ENCODE measurements at places on chromosomes 2 and 18.

DNA sequence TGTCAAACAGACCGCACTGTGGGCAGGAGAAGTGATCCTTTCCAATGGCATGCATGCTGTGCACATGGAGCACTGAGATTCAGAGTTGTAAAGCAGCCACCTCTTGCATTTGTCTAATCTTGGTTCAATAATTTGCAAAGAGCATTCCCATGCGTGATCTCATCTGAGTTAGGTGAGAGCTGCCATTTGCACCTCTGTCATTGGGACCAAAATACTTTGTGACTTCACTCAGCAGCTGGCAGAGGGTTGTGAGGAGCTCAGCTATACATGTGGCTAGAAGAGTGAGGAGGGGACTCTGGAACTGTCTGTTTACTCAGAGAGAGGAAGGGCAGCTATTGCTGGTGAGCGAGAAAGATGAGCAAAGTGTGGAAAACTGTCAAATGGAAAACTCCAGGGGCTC, 265.1 kb upstream of the TNP1 start:
- no peak for DNase-seq

DNA sequence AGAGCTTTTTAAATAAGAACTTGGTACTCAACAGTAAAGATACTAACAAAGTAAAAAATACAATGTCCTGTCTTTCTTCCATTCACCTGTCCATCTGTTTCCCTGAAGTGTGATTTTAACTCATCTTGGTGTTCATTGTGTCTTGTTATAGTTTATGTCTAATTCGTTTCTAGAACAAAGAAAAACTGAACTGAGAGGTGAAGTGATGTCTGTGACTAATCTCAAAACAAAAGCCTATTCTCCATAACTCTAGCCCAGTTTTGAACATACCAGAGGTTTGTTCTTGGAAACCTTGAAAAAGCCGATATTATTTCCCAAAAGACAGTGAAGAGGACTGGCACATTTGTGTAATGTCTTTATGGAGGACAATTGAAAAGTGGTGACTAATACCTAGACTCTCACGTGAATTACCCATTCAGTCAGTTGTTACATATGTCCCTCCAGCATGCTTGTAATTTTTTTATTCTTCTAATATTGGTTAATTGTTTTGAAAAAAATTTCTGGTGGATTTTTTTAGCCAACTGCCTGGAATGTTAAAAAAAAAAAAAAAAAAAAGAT, 725.8 kb downstream of the SATB2 start:
- DNase-seq: no peak

- no peak for DNase-seq
Observed at GRCh38 chr2:66189553-66189952, 245.4 kb upstream of the MEIS1 start.

- no peak for DNase-seq
Observed at GRCh38 chr18:57547260-57547659, 39.2 kb downstream of the FECH start.

DNA sequence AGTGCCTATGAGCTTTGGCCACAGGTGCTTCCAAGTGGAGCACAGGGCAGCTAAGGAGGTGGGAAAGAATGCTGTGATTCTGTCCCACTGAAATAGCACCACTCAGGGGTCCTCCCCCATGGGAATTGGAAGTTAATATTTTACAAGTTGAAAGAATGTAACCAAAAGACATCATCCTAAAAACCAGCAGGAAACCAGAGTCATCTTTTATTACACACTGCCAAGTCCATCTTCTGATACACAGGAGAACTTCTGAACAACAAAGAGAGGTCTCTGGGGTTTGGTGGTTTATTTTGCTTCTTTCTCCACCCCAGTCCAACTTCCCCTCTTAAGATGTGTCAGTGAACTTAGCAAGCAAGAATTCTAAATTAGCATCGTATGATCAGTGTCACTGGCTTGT, 47.7 kb downstream of the COLEC12 start:
- no peak for DNase-seq

GRCh38 chr18:49023271-49023937, 72.6 kb upstream of the SMAD7 start:
- no peak for DNase-seq

DNA sequence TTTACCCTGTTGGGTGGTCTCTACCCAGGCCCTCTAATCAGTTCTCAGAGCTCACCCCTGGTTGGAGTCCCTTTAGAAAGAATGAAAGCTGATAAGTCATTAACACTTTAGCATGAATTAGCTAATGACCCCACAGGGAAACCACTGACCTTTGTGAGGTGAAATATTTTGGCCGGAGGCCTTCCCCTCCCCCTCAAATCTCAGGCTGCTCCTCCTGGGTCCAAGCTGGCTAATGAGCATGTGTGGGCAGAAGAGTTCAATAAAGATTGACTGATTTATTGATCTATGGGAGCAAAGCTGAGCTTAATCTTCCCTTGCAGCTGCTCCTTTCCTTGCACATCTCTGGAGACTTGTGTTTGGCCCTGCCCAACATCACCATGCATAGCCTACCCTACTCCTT, 78.8 kb upstream of the CCDC85A start:
- DNase-seq: no peak

- no peak for DNase-seq
Observed at GRCh38 chr2:157867703-157868102, 8.4 kb downstream of the ACVR1 start.

DNA sequence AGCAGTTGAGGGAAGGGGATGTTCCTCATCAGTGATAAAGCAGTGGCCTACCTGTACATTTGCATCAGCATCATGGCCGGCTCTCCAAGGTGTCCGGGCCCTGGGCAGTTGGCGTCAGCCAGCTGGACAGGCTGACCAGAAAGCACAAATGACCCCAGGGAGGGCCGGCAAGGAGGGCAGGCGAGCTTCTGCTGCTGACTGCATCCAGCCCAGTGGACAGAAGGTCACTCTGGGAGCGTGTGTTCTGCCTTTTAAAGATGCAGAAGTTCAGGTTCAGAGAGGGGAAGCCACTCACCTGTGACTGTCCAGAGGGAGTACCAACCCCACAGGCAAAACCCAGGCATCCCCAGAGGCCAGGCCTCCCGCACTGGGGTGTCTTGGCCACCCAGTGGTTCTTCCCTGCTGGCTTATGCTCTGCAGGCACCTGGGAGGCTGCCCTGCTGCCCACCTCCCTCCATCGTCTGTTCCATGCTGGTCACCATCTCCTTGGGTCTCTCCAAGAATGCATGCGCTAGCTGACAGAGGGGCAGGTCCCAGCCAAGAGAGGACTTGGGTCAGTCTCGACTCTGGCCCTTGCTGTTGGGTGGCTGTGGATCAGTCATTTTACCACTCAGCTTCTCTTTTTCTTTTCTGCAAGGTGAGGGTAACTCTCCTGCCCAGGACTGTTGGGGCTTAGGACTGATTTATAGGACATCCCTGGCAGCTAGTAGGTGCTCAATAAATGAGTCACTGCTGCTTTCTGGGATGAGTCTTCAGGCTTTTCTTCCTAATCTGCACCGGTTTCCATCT, 89.9 kb downstream of the INHBB start:
- no peak for DNase-seq

DNA sequence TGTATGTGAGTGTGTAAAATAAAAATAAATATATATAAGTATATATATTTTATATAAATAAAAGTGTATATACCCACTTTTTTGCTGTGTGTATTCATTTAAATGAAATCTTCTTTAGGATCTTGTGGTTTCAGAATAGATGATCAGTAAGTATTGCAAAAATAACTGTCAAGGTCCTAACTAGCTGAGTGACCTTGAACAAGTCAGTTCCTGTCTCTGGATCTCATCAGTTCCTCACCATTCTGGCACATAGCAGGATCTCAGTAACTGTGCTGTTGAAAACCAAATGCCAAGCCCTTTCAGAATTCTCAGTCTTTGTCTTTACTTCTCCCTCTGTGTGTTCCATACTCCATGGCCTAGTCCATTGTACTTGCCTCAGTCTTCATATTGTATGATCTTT, 115.3 kb upstream of the CXCR4 start:
- no peak for DNase-seq

GRCh38 chr18:36078751-36079529, 11.6 kb upstream of the RPRD1A start:
- no peak for DNase-seq

- no peak for DNase-seq
Observed at GRCh38 chr2:129882476-129882875, 97.0 kb upstream of the RAB6C start.

- no peak for DNase-seq
Observed at GRCh38 chr2:118470297-118470696, 377.2 kb downstream of the EN1 start.

DNA sequence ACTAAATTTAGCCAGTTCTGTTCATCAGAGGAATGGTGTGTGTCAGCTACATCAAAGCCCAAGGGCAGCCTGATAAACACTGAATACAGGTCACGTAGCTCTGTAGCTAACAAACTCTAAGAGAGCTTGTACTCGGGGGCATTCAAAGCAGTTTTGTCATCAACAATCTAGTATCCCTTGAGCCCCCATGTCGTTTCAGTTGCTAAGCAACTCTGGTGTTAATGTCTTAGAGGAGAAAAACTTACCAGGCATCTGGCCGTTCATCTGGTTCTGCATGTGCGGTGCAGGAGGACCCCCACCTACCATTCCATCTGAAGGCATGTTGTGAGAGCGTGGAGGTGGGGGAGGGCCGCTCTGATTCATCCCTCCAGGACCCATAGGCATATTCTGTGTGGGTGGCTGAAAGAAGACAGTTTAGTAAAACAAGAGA, 33.1 kb downstream of the SS18 start:
- peak; percentile 2 for DNase-seq

DNA sequence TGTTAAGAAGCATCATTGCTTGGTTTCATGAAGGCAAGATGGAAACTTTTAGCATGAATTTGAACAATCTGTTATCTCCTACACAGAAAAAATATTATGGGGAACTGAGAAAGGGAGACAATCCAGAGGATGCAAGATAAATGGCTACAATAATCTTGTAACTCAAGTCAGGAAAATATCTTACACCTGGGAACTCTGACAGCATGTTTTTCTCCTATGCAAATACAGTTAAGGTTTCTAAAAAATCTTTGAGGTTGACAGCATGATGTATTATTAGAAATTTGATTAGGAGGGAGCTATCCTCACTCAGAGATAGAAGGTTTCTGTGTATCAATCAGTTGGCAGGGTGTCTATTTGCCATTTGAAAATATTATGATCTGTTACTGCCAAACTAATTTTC, 75.6 kb downstream of the GPD2 start:
- DNase-seq: no peak

DNA sequence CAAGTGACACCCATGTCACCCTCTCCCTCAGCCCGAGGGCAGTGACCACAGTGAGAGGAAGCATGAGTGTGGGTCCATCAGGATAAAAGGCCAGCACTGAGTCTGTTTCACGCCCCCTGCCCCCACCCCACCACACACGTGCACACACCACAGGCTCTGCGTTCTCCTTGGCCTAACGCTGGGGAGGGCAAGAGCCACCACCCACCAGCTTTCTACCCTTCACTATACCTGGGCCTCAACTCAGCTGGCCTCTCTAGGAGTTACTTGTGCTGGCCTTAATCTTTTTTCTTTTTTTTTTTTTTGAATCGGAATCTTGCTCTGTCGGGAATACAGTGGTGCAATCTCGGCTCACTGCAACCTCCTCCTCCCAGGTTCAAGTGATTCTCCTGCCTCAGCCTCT, 140.5 kb downstream of the ZFP36L2 start:
- DNase-seq: no peak

DNA sequence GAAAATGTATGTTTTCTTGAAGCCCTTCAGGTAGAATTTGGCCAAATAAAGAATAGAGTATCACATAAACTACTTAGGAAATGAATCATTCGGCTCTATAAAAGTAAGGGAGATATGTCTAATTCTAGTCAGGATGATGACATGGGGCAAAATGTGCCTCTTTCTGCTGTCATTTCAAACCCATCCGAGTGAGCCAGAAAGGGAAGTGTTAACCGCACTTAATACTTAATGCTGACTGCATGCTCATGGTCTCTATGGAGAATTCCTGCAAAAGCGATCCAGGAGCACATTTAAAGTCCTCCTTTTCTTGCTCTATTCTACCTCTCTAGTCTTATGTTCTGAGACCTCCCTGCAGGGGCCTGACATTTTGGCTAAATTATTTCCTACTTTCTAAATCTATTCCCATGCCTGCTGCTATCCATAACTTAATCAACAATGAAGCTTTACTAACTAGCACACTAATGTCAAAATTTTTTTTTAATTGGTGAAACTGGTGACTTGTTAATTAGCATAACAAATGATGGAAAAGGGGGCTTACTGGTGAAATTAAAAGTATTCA, 127.4 kb downstream of the CDC42EP3 start:
- DNase-seq: no peak

DNA sequence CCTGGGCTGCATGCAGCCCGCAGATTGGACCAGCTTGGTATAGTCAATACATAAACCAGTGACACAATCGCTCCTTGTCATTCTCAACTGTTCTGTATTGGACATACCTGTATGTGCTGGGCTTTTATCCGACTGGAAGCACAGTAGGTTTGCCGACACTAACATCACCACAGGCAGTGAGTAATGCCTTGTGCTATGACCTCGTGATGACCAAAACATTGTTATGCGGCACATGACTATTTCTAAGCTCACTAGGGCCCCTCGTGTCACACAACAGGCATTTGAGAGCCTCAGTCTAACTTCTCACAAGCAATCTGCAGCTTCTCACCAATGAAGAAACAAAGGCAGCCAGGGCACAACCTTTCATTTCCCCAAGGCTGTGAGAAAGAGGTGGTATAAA, 320.8 kb downstream of the AFF3 start:
- no peak for DNase-seq

- no peak for DNase-seq
Observed at GRCh38 chr2:148670773-148671172, 26.2 kb downstream of the EPC2 start.

GRCh38 chr2:196513796-196514526, 125.6 kb upstream of the CCDC150 start:
- DNase-seq: no peak

DNA sequence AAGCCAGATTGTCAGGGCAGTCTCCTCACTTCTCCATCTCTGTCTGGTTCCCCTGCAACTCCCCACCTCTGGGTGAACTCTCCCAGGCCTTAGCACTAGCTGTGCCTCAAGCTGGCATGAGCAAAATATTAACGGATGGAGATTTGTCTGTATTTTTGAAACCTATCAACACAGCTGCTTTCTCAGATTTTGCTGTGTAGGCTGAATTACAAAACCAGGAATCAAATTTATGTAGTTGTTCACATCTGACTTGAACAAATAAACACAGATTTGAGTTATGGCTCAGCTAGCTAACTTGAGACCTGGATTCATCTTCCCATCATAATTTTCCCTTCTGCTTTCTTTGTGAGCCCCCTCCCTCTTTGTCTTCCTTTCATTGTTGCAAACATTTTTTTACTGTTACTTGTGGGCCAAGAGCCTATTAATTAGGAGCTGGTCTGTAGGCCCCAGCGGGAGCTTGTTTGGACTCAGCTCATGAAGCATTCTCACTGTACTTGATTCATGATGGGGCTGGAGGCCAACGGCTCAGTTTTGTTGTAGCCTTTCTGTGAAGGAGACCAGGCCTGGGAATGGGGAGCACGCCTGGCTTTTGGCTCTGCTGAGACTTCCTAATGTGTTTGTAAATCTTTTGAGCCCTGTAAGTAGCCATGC, 164.1 kb upstream of the GATA6 start:
- DNase-seq: no peak

DNA sequence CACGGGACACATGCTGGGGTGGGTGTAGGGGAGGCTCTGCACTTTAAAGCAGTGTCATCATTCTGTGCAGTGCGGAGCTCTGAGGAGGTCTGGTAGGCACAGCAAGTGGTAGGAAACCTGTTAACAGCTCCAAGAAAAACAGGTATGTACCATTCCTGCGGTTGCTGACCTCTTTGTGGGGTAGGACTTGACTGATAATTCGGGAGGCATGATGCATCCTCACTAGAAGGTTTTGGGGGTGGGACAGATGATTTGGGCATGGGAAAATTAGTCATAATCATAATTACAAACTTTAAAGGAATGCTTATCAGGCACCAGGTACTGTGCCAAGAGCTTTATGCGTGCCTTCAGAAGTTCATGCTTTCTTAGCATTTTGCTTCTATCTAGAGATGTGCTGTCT, 9.7 kb downstream of the DOK1 start:
- no peak for DNase-seq
